NCI-H1092 treated with DMSO at 0.1 percent for 48 hours (cell line): ENCODE measurements at places on chromosomes 2 and 18.

GRCh38 chr2:66575625-66576310 is 140.8 kb downstream of the MEIS1 start:
- no peak for DNase-seq

DNA sequence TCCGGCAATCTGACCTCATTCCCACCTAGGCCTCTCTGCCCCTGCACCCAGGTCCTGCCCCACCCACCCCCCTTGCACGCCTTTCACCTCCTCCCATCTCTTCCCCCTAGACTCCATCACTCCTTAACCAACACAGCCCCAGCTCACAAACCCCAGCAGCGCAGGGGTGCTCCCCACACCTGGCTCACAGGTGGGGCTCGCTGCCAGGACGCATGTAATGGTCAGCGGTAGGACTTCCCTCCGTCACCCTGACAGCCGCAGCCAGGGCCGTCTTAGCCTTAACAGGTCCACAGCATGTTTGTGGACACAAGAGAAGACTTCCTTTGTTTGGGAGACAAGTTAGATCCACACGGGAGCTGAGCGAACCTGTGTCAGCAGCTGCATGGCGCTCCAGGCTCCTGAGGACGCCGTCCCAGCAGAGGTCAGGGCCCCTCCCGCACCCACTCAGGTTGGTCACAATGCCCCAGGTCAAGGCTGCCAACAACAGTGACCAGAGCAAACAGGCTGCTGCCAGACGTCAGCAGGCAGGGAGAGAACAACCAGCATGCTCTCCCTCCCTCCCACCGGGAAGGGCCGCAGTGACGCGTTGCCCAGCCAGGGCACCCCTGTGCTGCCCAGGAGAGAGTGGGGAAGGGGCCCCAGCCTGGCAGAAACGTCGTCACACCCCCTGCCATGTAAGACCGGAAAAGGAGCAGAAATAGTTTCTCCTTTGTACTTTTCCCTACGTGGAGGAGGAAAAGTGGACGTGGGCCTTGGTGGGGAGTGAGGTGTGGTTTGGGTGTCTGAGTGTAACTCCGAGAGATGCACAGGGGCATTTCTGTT is 68.0 kb downstream of the PXDN start:
- no peak for DNase-seq

- no peak for DNase-seq
Observed at GRCh38 chr2:62185475-62186155, 10.3 kb upstream of the B3GNT2 start.

DNA sequence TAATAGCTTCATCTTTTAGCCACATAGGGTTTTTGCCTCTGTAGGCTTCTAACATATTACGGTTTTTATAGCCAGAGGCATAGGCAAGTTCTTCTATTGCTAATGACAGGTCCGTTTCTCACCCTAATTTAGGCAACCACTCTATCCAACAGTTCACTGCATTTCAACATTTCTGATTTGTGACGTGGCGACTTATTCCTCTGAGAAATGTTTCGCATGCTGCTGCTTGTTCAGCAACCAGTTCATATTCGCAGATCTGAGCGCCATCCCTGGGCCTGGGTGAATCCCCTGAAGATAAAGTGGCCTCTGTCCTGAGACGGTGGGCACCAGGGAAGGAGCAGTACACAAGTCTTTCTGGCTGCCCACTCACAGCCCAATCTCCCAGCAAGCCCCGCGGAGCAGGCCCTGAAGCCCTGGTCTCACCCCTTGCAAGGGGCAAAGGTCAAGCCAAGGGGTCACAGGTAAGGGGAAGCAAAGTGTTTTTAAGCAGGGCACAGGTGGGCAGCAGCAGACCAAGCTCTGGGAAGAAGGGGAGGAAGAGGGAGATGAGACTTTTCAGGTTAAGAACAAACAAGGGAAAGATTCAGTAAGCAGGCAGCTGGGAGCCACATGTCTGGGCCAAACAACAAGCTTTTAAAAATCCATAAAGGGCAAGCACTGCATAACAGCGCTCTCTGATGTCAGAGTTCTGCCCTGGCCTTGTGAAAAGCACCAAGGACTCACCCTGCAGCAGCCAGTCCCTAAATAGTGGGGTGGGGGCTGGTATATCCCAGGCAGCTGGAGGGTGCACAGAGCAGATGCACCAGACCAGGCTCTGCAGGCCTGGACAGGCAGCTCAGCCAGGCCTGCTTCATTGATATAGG is 10.8 kb upstream of the COX7A2L start:
- no peak for DNase-seq

DNA sequence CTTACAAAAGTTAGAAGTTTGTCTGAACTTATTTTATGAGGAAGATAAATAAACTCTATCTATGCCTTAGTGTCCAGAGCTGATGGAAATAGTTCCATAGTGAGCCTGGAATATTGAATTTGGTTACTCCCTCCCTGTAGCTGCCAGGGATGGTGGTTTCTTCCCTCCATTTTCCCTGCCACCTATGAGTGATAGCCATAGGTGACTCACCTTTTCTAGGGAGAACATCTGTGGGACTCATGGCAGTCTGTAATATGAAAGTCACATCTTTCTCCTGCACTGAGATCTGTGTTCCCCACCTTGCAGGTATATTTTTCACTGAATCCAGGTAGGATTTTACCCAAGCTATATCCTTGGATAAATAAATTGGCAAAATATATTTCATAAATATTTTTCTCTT is 148.8 kb downstream of the TPGS2 start:
- DNase-seq: no peak

GRCh38 chr2:39821871-39822270 is 42.8 kb upstream of the THUMPD2 start:
- no peak for DNase-seq

GRCh38 chr18:63177919-63178821 is 141.4 kb downstream of the BCL2 start:
- peak; percentile 78 for DNase-seq

- no peak for DNase-seq
Observed at GRCh38 chr2:157172866-157173578, 84.5 kb upstream of the GALNT5 start.

DNA sequence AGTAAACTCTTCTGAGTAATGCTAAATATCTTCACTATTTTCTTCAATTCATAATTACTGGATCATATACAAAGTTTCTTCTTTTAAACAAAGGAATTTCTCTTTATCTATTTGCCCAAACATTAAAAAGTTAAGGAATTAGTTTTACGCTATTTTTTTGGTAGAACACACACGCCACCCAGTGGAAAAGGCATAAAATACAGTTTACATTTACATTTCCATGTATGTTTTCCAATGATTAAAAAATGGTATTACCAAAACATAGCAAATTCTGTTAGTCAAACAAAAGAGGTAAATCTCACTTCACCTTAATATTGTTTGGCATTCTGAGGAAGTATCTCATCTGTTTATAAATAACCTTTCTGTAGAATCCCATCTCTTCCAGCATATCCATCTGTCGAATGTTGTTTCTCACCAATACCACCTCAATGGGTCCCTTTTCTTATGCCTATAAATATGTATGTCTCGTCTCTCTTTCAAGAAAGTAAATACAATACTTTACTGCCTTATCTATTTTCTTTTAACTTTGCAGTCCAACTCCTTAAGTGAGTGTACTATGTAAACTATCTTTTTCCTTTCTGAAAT is 7.2 kb downstream of the BOLL start:
- peak; percentile 17 for DNase-seq

DNA sequence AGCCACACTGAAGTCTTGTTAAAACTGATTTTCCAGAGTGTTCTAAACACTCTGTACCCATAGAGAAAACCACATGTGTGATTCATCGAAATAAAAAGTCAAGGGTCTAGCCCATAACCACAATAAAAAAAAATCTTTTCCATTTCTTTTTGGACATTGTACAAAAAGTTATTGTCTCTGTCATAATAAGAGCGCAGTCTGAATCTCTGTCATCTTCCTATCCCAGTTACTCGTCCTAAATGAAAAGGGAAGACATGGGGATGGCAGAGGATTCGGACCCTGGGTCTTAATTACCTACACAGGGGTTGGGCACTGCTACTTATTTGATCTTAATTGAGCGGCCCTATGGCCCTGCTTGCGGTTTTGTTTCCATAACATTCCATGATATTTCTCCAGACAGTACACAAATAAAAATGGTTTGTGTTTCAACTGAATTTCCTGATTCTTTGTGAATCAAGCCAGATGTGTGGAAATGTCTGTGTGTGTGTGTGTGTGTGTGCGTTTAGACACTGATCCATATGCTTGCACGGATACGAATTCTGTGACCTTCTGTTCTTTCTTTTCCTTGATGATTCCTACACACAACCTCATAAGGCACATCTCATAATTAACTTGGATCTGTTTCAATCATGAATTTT is 133.4 kb upstream of the SPATS2L start:
- DNase-seq: no peak

GRCh38 chr2:105144152-105144940 is 97.2 kb upstream of the GPR45 start:
- peak; percentile 1 for DNase-seq

DNA sequence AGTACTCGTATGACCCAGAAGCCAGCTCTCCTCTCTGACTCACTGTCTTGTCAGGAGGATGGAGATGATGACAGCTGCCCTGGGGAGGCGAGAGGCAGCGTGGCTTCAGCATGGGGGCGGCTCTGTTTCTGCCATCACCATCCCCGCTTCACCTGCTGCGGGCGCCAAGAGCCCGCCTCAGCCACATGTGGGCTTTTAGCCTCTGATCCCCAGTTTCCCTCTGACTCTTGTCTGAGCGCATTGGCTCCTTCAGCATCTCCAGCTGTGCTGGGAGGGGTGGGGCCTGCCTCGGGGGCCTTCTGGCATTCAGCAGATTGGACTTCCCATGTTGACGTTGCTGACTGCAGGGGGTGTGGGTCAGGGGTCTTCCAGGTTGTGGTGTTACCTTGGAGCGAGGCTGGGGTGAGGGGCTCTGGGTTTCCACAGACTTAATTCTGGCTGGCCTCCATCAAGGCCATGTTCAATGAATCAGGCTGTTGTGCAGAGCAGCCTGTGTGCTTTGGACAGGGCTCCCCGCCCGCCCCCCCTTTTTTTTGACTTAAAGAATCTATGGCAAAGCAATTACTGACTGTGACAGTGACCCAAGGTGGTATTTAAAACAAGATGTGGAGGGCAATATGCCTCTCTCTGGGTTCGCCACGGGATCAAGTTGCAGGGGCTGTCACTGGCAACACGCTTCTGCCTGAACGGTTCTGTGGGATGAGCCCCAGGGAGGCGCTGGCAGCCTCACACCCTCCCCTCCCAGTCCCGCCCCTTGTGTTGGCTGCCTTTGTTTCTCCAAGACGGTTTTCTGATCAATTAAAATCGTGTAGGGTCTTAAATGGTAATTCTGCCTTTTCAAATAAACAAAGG is 228.3 kb downstream of the LDLRAD4 start:
- peak; percentile 19 for DNase-seq

DNA sequence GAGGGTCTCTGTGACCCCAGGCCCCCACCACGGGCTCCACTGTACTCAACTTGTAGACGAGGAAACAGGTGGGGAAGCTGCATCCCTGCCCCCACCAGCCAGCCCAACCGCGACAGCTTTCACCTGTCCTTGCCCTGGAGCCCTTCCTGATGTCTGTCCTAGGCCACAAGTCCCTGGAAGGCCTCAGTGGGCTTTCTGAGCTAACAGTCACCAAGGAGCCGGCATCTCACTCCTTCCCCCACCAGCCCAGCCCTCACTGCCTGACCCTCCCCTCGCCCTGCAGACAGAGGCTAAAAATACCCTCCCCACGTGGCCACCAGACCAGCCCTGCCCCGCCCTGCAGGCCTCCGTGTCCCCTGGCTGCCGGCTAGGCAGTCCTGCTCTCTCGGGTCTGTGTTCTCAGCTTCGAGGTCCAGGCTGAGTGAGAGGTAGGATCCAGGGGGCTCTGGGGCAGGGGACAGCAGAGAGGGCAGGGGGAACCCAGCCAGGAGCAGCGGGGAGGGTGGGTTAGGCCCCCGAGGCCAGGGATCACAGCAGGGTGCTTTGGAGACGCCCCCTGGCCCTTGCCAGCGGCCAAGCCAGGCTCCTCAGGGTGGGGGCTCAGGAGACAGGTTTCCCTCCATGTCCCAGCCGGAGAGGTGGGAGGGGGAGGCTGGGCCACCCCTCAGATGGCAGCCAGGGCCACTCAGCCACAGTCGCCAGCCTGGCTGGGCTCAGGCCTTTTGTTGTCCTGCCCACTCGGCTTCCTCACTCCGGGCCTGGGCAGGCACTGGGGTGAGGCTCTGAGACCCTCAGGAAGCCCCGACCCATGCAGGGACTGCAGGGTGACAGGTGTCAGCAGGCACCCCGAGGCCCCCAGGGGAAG is at the start of gene KLHL30:
Gene KLHL30, plus strand, starts transcription at position 338 of the 865 bp plus-strand sequence. CDS start 2,087 bp downstream, outside the sequence.
- DNase-seq: no peak

DNA sequence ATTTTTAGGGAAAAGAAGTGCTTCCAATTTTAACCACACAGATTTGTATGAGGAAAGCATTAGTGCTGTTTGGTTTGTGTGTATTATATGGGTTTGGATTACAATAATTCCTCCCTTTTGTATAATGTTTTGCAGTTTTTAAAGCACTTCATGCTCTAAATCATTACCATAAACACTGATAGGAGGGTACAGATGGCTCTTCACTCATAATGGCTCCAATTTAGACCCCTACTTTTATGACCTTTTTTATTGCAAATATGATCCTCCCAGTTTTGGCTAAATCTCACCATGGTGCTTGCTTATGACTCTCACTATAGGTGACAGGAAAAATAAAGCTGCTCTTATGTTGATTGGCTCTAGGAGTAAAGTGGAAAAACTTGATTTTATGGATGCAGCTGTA is 23.8 kb upstream of the TMEM17 start:
- DNase-seq: peak; percentile 37

DNA sequence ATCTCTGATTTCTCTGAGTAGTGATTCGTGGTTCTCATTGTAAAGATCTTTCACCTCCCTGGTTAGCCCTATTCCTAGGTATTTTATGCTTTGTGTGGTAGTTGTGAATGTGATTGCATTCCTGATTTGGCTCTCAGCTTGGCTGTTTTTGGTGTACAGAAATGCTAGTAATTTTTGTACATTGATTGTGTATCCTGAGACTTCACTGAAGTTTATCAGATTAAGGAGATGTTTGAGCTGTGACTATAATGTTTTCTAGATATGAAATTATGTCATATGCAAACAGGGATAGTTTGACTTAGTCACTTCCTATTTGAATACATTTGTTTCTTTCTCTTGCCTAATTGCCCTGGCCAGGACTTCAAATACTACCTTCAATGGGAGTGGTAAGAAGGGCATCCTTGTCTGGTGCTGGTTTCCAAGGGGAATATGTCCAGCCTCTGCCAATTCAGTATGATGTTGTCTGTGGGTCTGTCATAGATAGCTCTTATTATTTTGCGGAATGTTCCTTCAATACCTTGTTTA is 251.9 kb upstream of the ZNF804A start:
- DNase-seq: no peak

GRCh38 chr2:43460174-43460546 is 135.7 kb downstream of the THADA start:
- no peak for DNase-seq

- no peak for DNase-seq
Observed at GRCh38 chr2:36613801-36614200, 15.8 kb upstream of the FEZ2 start.

DNA sequence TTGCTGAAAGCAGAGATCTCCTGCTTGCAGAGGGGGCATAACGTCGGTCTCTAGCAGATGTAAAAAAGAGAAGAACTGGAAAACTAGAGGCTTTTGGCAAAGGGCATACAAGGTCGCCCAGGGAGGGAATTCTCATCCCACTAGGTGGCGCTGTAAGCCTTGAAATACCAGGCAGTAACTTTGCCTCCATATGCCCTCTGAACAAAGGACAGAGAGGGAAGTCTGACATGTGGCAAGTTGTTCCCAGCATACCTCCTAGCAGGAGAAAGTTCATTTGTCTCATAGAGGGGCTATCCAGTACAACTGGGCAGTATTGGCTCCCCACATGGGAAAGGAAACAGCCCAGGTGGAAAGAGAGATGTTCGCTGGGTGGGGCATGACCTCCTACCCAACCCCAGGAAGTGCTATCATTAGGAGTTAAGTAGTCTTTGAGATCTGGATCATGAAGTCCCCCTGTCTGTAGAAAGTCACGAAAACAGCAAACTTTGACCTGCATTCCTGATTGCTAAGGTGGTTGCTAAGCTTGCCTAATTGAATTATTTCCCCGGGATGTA is 39.9 kb downstream of the STK17B start:
- no peak for DNase-seq
